ENCODE measurements at places on chromosomes 11 and 22.

GRCh38 chr11:36372101-36372771, 76.1 kb downstream of the PRR5L start:
- DNase-seq = no peak

DNA sequence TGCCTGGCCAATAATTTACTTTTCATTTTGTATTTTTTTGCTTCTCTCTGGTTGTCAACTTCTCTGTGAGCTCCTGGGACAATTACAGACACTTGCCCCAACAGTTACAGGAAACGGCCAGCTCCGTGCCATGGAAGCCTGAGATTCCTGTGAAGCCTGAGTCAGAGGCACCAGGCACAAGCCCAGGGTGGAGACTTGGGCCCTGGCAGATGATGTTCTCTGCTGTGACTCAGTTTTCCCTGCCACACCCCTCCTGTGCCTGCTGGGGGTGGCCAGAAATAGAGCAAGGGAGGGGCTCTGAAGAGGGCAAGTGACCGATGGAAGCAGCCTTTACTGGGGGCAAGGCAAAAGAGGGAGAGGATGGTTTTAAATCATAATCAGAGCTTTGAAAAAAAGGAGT, 4.9 kb downstream of the ATP5MGL start:
- no peak for DNase-seq

DNA sequence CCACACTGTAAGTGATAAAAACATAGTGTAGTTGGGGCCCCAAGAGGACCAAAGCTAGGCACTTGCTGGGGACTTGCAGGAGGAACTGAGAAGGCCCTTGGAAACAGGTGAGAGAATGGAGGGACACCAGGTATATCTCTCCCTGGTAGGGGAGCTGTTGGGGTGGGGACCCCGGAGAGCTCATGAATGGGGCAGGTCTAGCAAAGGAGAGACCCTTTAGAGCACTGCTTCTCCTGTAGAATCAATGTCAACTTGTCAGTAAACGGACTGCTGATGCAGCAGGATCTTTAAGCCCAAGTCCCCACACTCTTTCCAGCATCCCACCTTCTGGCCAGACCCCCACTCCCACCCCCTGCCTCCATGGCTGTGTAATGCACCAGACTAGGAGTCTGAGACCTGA, 109.6 kb upstream of the THY1 start:
- DNase-seq = no peak

- peak; percentile 60 for DNase-seq
Measured at GRCh38 chr11:64854534-64855502, 10.4 kb upstream of the CDC42BPG start.

GRCh38 chr11:72981080-72981479, 161.0 kb downstream of the FCHSD2 start:
- DNase-seq = no peak
